ENCODE measurements at places on chromosomes 2 and 18. TPM values are rescaled to one million over a fixed set of nuclear protein-coding genes. Genes with fewer than 3 reads are reported as not detected.

The PPP1R7 gene
- total RNA-seq, result 110 TPM

The CNRIP1 gene
- not detected for total RNA-seq

The SLC40A1 gene
- 2.6 TPM for total RNA-seq

The RGPD8 gene
- 4.2 TPM for total RNA-seq

The FAM210A gene
- 19.5 TPM for total RNA-seq

The SERPINB11 gene
- total RNA-seq, result not detected

The AFG3L2 gene
- total RNA-seq, result 36.4 TPM

The HYCC2 gene
- 32.0 TPM for total RNA-seq

The RSAD2 gene
- total RNA-seq, result 101 TPM

The TEKT4 gene
- not detected for total RNA-seq

The DLX1 gene
- not detected for total RNA-seq

The LYG1 gene
- 1.6 TPM for total RNA-seq

The MRO gene
- total RNA-seq, result not detected

The PDCD1 gene
- total RNA-seq, result 4.7 TPM

The KATNAL2 gene
- 0.87 TPM for total RNA-seq

The KIF1A gene
- total RNA-seq, result 0.40 TPM

The TM4SF20 gene
- not detected for total RNA-seq

The KCNG2 gene
- not detected for total RNA-seq

The UGT1A4 gene
- not detected for total RNA-seq

The PEX13 gene
- total RNA-seq, result 14.3 TPM

The ST8SIA5 gene
- total RNA-seq, result 0.15 TPM

The LAMA1 gene
- not detected for total RNA-seq

The C1QL2 gene
- not detected for total RNA-seq

The CNGA3 gene
- total RNA-seq, result not detected

The TGIF1 gene
- 12.5 TPM for total RNA-seq

The NEU2 gene
- total RNA-seq, result not detected

The MYO3B gene
- 0.05 TPM for total RNA-seq

The ALK gene
- total RNA-seq, result not detected

The KYNU gene
- total RNA-seq, result not detected

The VWA3B gene
- total RNA-seq, result not detected

The WDR35 gene
- total RNA-seq, result 4.0 TPM

The RTP5 gene
- not detected for total RNA-seq

The IL36RN gene
- not detected for total RNA-seq

The CHRND gene
- not detected for total RNA-seq

The SIX3 gene
- total RNA-seq, result not detected

The SFT2D3 gene
- total RNA-seq, result 5.7 TPM

The RFX8 gene
- 2.1 TPM for total RNA-seq

The ALPI gene
- not detected for total RNA-seq

The CCL20 gene
- total RNA-seq, result not detected
